ENCODE measurements at places on chromosomes 6 and 20.

DNA sequence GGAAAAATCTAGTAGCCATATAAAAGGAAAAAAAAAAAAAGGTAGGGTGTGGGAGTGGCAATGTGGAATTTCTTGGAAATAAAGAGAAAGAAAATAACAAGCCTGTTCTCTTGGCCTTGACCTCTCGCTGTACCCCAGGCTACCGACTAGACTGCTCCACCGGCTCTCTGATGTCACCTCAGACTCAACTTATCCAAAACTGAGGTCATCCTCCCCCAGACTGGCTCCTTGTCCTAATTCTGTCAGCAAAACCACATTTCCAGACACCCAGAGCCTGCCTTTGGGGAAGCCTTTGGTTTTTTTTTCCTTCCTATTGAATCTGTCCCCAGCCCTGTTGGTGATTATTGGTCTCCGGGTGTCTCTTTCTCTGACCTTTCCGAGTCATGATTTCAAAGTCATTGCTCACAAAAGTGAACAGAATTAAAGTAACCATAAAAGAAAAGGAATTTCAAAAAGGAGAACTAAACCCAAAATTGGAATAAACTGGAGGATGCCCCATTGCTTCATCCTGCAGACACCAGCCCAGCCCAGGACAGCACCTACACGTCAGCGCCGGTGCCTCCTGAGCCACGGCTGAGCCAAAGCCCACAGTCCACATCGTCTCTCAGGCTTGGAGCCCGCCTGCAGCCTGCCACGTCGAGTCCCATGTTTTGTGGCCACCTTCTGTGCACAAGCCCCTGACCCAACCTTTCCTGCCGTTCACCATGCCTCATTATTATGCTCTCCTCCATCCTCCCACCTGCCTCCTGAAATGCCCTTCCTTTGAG lies 170.7 kb downstream of the MYLK4 start:
- DNase-seq: no peak

DNA sequence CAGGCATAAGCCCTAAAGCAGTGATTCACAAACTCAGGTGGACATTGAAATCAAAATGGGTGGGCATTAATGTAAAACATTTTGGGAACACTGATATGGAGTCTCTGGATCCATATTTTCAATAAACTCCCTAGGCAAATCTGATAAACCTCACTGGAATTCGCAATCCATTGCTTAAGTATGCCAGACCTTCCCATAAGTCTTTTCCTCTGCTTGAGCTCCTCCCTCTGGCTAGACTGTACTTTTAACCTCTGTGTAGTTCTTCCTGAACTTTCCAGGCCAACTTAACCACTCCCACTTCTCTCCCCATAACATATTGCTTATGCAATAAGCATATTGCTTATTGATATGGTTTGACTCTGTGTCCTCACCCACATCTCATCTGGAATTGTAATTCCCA lies 629.7 kb upstream of the IMPG1 start:
- DNase-seq: no peak

DNA sequence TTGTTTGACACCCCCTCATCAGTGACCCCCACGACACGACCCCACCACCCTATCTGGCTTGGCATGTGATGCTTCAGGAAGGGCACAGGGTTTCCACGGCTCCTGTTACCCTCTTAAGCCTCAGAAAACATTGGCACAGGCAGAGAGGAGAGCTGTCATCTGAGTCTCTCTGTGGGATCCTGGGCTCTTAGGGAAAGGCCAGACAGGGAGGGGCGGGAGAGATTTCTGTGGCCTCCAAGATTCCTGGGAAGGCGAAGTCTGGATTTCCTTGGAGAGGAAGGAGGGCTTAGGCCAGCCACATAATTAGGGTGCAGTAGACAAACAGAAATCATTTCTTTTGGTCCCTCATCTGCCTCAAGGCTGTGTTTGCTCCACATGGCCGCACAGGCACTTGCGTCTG lies 191.6 kb upstream of the SNX9 start:
- no peak for DNase-seq

GRCh38 chr6:170266061-170266825 lies 24.6 kb downstream of the DLL1 start:
- DNase-seq: no peak

GRCh38 chr6:158909938-158910337 lies 90.1 kb downstream of the RSPH3 start:
- DNase-seq: no peak

DNA sequence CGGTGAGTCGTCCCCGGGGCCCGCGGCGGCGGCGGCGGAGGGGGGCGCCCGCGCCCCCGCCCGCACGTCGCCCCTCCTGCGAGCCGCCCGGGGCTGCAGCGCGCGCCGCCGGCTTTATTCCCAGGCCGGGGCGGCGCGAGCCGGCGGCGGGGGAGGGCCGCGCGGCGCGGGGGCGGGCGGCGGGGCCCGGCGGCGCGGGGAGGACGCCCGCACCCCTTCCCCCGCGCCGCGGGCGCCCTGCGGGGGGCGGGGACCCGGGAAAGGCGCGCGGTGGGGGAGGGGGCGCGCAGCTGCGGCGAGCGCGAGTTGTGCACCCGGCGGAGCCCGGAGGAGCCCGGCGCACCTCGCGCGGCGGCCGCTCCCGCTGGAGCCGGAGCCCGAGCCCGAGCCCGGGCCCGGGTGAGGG lies 646 bp downstream of the HMGA1 start:
- DNase-seq: peak; percentile 66

DNA sequence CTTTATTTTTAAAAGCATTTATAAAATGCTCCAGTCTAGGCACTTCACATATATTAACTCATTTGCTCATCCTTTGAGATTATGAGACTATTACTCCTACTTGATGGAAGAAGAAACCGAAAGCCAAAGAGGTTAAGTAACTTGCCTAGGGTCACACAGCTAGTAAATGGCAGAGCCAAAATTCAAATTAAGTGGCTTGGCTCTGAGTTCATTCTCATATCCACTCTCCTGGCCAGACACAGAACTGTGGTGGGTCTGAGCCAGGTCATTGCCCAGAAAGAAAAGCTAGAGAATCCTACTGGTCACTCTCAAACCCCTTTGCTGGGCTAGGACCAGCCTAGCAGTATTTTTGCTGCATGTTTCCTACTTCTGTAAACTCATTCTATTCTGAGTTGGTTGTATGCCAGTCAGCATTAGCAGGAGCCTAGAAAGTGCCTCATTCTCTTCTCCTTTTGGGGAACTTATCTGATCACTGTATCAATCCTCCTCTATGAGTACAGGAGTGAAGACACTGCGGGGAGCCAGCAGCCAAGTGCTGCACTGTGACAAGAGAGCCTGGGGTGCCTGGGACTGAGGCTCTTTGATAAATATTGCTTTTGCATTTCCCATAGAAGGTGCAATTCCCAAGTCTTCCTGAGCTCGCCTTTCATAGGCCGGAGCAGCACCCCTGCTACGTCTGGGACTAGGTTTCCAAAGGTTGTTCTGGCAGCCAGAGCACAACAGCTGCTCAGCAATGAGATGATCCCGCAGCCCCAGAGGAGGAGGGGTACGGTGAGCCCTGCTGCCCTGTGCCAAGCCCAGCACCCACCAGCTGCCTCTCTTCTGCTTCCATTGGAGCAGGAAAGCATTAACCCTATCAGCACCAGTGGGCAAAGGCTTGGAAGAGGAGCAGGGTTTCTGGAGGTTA lies 728.3 kb downstream of the MAFB start:
- DNase-seq: no peak

DNA sequence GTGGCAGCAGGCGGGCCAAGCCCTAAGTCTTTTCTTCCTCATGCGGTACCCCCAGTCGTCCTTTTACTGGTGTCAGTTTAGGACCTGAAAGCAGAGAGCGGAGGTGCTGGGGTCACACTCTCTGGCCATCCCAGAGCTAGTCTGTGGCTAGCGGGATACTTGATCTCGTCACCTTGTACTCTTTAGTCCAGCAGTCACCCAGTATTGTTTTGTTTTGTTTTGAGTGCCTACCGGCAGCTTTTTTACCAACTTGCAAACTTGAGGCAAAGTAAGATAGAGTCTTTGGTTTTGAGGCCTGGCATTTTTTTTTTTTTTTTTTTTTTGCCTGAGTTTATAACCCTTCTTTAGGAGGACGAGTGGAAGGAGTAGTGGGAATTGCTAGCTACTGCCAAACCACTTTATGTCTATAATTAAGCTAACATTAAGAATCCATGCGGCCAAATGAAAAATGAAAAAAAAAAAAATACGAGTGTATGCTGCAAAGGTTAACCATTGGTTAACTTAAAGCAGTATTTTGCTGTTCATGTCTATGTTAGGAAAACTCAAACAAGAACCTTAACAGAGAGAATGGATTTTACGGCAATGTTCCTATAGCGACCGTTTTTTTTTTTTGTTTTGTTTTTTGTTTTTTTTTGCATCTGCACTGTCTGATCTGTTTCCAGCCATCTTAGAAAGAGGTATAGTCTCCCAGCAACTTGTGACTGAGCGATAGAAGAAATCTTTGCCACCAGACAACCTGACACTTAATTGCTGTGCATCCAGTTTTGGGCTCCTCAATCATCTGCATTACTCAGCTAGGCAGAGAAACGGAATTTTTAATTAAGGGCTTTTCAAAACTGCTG lies 56.9 kb downstream of the FAM217A start:
- peak; percentile 31 for DNase-seq

DNA sequence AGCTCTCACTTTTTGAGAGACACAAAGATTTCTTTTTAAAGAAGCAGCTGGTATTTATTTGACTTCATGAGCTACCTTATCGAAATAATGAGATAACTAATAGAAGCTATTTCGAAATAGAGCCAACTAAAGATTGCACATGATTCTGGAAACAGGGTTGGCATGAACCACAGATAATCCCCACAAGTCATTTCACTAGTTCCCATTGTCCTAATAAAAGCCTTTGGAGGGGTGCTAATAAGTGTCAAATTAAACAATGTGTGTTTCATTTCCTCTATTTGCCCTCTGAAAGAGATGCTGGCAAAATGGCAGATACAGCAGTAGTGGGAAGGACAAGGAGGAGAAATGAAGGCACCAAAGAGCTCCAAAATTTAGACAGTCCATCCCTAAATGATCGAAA lies 78.6 kb upstream of the RIPOR2 start:
- DNase-seq: no peak

- no peak for DNase-seq
Observed at GRCh38 chr6:54255886-54256285, 52.4 kb upstream of the TINAG start.

DNA sequence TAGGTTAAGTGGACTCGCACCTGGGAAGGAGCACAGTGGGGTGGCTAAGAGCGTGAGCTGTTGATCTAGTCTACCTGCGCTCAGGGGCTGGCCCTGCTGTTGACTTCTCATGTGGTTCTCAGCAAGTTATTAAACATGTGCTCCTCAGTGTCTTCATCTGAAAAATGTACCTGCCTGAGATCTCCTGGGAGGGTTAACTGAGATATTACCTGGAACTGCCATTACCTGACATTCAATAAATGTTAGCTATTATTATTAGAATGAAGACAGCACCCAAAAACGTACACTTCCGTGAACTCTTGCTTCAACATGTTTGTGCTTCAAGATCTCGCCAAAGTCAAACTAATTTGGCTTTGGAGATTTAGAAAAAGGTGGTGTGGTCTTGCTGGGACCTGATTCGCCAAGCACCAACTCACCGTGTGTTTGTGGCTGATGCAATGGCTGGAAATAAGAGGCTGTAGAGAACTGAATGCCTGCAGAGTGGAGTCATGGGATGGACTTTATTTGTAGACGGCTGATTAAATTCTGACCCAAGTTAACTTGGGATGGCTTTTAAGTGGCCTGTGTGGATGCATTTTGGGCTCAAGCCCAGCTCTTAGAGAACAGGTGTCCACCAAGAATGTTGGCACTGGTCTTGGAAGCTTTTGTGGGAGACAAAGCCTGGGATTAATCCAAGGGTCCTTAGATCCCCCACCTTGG lies 692.9 kb downstream of the QKI start:
- DNase-seq: no peak

DNA sequence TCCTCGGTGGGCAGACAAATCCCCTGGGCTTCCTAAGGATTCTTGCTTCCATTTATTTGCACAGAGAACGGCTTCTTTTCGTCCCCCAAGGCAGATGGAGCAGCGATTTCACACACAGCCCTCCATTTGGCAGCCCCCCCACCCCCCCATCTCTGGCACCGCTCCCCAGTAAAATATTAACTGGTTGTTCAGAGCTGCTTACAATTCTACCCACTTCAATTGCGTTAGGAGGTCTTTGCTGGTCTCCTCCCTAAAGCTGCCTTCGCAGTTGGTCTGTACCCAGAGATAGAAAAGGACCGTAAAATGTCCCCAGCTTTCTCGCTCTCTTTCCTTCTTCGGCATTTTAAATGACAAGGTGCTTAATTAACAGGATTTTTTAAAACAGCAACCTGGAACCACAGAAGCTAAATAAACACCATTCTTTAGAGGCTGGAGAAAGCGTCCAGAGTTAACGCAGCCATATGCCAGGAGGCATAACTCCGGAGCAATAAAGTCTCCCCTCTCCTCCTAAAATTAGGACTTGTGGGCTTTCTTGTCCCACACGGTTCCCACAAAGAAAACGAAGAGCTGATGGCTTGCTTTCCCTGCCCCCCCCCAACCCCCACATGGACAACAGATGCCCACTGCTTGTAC lies 1.7 kb upstream of the ZMYND8 start:
- peak; percentile 52 for DNase-seq

DNA sequence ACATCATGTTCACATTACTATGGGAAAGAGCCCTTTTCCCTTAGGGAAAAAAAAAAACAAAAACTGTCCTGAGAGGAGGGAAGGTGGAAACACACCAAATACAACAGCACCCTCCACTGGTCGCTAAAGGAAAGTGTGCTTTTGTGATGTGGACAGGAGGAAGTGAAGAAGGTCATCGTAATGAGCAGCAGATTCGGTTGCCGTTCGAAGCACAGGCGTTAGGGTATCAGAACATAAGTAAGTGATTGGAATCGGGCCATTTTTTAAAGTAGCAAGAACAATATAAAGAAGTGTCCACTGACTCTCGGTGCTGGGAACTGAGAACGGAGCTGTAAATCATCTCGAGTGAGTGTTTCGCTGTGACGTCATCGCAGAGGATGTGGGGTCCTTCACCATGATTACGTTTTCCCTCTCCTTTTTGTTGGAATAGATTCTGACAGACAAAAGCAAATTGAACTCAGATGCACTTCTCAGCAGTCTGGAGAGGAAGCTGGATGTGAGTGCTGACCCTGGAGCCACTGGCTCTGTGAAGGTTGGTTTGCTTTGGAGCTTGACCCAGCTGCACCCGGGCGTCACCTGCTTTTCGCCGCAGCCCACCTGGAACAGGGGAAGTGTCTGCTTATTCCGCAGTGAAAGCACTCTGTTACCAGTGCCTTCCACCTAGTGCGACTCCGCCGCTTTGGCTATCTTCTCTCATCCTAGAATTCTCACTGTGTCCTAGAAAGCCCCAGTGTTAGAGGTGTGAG lies 203.6 kb upstream of the GMDS start:
- peak; percentile 70 for DNase-seq

DNA sequence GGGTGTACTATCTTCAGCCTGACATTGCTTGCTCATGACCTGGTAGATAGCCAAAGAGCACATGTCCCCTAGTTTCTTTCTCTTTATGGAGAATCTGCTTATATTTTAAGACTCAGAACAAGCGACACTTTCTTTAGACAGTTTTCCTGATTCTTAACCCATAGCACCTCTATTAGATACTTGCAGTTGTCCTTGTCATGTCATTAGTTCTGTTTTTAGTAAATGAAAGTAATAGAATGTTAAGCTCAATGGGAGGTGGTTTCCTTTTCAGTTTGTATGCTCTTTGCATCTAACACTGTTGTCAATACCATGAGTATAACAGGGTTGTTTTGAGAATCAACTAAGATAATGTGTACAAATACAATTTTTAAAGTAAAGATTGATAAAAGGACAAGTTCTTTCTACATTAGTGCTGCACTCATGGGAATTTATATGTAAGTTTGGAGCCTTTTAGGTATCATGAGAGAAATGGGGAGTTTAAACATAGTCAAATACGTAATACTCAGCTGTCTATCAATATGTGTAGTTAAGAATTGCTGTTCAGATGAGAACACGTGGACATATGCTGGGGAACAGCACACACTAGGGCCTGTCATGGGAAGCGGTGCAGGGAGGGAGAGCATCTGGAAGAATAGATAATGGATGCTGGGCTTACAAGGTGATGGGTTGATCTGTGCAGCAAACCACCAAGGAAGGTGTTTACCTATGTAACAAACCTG lies 124.3 kb downstream of the GRM1 start:
- DNase-seq: no peak
